ENCODE measurements at places on chromosomes 7 and 10. TPM values are rescaled to one million over a fixed set of nuclear protein-coding genes. Genes with fewer than 3 reads are reported as not detected.

Gene PDCD11
- total RNA-seq = 59.4 TPM

Gene OR2A7
- total RNA-seq = 0.54 TPM

Gene NUTM2E
- total RNA-seq = not detected

DNA sequence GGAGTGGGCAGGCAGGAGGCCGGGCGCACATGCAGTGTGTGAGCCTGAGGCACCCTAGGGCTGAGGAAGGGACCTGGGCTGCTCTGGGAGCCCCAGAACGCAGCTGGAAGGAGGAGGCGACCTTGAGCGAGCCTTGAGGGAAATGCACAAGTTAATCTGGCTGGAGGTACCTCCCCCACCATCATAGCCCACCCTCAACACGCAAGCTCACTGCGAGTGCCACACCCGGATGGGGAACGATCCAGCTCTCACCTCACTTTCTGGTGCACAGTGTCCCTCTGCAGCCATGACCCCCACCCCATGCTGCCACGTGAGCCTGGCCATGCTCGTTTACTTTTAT lies 162.4 kb upstream of the PPP2R2D start:
- DNase-seq = peak; percentile 22
- no peak overlapping the region for H3K4me3 ChIP-seq
- no peaks in the 10 kb centered on the region for H3K36me3 ChIP-seq
- H3K27ac ChIP-seq = no peak overlapping the region

Gene ARHGAP12
- total RNA-seq = 7.8 TPM

DNA sequence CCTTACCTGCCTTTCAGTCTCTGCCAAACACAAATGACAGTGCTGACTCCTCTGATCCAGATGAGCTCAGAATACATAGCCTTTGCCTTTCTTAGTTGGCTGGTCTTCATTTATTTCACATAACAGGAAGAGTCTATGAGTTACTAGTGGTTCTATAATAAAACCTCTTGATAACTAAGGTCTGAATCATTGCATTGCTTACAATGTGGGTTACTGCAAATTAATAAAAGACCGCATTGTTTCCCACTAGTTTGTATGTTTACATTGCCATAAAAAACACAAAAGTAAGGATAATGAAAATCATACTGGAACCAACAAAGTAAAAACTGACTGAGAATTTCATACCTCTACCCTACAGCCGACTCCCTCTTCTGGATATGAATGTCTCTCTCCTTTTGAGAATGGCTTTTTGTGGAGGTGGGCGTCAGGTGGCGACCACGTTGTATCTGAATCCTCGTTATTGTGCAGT lies 62.0 kb upstream of the AKR1E2 start:
- no peak overlapping the region for H3K4me3 ChIP-seq
- no peak overlapping the region for H3K27ac ChIP-seq
- H3K4me1 ChIP-seq = no peaks in the 10 kb centered on the region
- H3K27me3 ChIP-seq = peaks cover 41% of the 10 kb centered on the region
- no peak for DNase-seq

GRCh38 chr7:128860158-128861073 lies 2.2 kb upstream of the ATP6V1F start:
- H3K4me1 ChIP-seq = peaks cover 15% of the 10 kb centered on the region
- no peak overlapping the region for H3K27ac ChIP-seq
- H3K27me3 ChIP-seq = no peaks in the 10 kb centered on the region
- no peak overlapping the region for H3K4me3 ChIP-seq
- H3K36me3 ChIP-seq = no peaks in the 10 kb centered on the region

Gene ADCY1
- 1.3 TPM for total RNA-seq

GRCh38 chr7:50775836-50776235 lies 6.9 kb downstream of the GRB10 start:
- H3K4me1 ChIP-seq = no peaks in the 10 kb centered on the region
- H3K27ac ChIP-seq = no peak overlapping the region
- peaks cover 25% of the 10 kb centered on the region for H3K27me3 ChIP-seq
- H3K36me3 ChIP-seq = no peaks in the 10 kb centered on the region
- no peak overlapping the region for H3K4me3 ChIP-seq

Gene CPA5
- 4.0 TPM for total RNA-seq

GRCh38 chr7:139735912-139736595 lies 41.7 kb downstream of the HIPK2 start:
- peak; percentile 38 for DNase-seq
- H3K4me1 ChIP-seq = peaks cover 37% of the 10 kb centered on the region
- H3K27me3 ChIP-seq = no peaks in the 10 kb centered on the region
- H3K36me3 ChIP-seq = peaks cover 12% of the 10 kb centered on the region

GRCh38 chr10:114498413-114499111 lies 94.3 kb upstream of the AFAP1L2 start:
- H3K36me3 ChIP-seq = peaks cover 23% of the 10 kb centered on the region
- DNase-seq = no peak
- H3K27ac ChIP-seq = peak overlapping the region; percentile 76

- no peaks in the 10 kb centered on the region for H3K36me3 ChIP-seq
- H3K4me1 ChIP-seq = no peaks in the 10 kb centered on the region
- no peaks in the 10 kb centered on the region for H3K27me3 ChIP-seq
Observed at GRCh38 chr10:108409306-108409705, 1244.8 kb upstream of the SORCS1 start.

DNA sequence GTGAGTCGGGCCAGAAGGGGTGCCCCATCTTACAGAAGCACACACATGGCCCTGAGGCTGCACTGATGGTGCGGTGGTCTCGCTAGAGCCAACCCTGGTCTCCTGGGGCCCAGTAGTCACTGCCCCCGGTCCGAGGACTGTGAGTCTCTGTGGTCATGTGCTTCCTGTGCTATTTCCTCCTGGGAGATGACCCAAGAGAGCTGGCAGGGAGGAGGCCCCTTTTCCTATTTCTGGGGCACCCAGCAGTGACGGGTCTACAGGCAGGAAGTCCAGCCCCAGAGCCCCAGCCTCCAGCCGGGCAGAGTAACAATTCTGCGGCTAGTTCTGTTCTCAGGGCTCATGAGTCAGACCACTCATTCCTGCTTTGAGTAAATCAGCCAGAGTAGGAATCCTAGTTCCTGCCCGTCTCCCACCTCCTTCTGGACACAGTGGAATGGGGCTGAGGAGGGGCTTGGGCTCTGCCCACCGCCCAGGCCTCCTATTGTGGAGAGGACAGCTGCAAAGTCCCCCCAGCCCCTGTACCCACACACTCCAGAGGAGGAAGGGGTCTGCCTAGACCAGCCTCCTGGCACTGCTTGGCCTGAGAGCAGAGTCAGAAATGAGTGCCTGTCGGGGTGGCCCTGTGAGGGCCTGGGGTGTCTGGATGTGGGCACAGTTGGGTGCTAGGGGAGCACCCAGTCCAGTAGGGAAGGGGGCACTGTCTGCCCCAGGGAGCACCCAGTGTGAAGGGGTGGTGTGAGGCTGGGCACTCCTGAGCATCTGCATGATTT lies 80.5 kb upstream of the PPIF start:
- DNase-seq = peak; percentile 82
- H3K27ac ChIP-seq = peak overlapping the region; percentile 86

DNA sequence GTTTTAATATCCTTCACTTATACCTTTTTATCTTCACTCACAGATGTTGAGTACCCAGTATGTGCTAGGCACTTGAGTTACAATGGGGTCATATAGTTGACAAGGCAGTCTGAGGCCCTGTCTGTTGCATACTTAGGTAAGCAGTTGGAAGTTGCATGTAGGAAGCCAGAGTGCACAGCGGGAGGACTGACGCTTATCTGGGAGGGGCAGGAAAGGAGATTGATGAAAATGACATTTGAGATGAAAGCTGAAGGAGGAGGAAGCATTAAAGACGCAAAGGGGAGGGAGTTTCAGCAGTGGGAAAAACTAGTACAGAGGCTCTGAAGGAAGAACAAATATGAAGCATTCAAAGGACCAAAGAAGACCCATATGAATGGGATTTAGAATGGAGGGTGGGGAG lies 266.2 kb downstream of the HTR7 start:
- no peak overlapping the region for H3K27ac ChIP-seq
- no peaks in the 10 kb centered on the region for H3K27me3 ChIP-seq
- no peaks in the 10 kb centered on the region for H3K4me1 ChIP-seq
- no peaks in the 10 kb centered on the region for H3K36me3 ChIP-seq
- no peak overlapping the region for H3K4me3 ChIP-seq
- DNase-seq = no peak

Gene EPO
- total RNA-seq = not detected

GRCh38 chr7:4017785-4018184 lies 664.3 kb upstream of the FOXK1 start:
- no peak overlapping the region for H3K27ac ChIP-seq
- DNase-seq = no peak
- no peaks in the 10 kb centered on the region for H3K36me3 ChIP-seq
- no peak overlapping the region for H3K4me3 ChIP-seq
- no peaks in the 10 kb centered on the region for H3K27me3 ChIP-seq

Gene H2AZ2
- total RNA-seq = 331 TPM

GRCh38 chr7:36227223-36227622 lies 74.2 kb downstream of the EEPD1 start:
- H3K36me3 ChIP-seq = no peaks in the 10 kb centered on the region
- no peak overlapping the region for H3K27ac ChIP-seq
- no peaks in the 10 kb centered on the region for H3K4me1 ChIP-seq
- H3K27me3 ChIP-seq = peaks cover 12% of the 10 kb centered on the region

Data from activated CD8-positive, alpha-beta memory T cell treated with anti-CD3 and anti-CD28 coated beads, Interleukin-2, amount 10 ng/mL, durations not matched to agents 7 days and 5 days (primary cell).